ENCODE measurements at places on chromosomes 1 and 21.
A peak's percentile ranks its signal among the peaks of the same experiment; 100 is the strongest.

DNA sequence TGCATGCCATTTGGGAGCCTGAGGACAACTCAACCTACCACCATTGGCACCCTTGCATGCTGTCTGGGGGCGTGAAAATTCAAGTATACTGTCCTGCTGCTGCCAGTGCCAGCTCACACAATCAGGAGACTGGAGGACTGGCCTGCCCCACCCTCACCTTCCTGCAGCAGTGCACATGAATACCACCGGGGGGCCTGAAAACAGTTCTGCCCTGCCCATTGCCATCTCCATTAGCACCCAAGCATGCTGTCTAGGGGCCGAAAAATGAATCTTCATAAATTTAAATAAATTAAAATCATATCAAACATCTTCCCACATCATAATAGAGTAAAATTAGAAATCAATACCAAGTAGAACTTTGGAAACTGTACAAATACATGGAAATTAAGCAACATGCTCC, 322.1 kb upstream of the TMPRSS15 start:
- no peak for DNase-seq

DNA sequence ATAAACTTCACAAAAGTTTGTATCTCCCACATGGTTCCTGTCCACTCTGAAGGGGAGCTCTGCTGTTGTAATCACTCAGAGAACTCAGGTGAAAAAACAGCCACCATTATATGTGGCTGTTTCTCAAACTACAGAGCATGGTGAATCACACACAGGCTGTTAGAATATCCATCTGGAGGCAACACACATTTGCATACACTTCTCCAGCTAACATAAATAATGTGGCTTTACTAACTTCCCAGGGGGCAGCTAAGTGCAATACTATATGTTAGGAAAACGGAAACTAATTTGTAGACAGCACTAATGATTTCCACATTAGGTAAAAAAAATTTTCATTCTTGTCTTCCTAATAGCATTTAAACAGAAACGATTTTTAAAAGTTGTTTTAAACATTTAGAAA, 49.3 kb downstream of the PTGFR start:
- DNase-seq, result no peak

DNA sequence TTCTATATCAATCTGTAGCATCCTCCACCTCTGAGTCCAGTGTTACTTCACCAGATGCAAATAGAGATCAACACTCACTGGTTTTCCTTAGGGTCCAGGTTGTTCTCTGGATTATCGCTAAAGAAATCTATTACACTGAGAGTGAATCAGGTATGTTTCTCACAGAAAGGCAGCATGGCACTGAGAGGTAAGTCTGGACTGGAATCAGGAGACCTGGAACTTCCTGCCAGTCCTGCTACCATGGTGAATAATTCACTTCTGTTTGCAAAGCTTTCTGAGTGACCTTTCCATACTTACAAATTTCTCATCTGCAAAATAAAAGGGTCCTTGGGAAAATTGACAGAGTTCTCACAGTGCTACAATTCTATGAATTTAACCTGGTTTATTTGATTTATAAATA, 1583.3 kb downstream of the MRPL39 start:
- no peak for DNase-seq

DNA sequence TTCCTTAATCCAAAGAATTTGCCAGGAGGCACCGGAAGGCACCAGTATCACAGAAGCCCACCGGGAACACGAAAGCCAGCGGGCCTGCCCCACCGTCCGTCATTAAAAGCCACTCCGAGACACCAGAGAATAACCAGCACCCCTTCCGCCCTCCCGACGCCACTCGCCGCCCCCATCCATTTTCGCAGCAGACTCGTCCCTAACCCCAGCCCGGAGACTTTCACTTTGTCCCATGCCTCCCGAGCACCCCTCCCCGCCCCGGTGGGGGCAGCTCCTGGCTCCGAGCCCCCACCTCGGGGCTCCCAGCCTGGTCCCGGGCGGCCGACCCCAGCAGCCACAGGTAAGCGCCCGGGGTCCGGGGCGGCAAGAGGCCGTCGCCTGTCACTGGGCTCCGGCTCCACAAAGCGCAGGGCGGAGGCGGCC, 105.4 kb downstream of the SLC45A1 start:
- DNase-seq, result peak; percentile 51

DNA sequence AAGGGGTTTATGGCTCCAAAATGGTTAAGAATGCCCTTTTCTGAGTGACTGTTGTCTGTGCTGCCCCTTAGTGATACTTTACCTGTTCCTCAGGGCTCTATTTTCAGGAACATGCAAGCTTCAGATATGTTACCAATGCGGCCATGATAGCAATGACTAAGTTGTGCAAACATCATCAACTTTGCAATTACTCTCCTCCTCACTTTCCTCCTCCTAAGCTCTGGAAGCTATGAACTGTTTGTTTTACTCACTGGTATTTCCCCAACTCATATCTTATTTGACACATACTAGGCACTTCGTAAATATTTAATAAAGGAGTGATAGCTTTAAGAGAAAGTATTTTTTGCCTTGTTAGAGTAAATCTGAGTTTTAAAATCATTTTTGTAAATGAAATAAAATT, 53.8 kb downstream of the RWDD3 start:
- DNase-seq, result no peak

- no peak for DNase-seq
Measured at GRCh38 chr1:28297826-28298225, 31.0 kb upstream of the MED18 start.

- DNase-seq, result no peak
Measured at GRCh38 chr1:195745189-195746010, 862.8 kb downstream of the KCNT2 start.

- no peak for DNase-seq
Measured at GRCh38 chr1:181061891-181062835, 26.3 kb upstream of the IER5 start.

GRCh38 chr1:183180218-183180617, 5.8 kb upstream of the LAMC2 start:
- DNase-seq, result no peak

GRCh38 chr1:153623101-153623500, 4.2 kb downstream of the S100A13 start:
- no peak for DNase-seq

- no peak for DNase-seq
Measured at GRCh38 chr1:154386643-154387352, 18.3 kb upstream of the IL6R start.
